ENCODE measurements at places on chromosomes 2 and 18. TPM values are rescaled to one million over a fixed set of nuclear protein-coding genes. Genes with fewer than 3 reads are reported as not detected.

DNA sequence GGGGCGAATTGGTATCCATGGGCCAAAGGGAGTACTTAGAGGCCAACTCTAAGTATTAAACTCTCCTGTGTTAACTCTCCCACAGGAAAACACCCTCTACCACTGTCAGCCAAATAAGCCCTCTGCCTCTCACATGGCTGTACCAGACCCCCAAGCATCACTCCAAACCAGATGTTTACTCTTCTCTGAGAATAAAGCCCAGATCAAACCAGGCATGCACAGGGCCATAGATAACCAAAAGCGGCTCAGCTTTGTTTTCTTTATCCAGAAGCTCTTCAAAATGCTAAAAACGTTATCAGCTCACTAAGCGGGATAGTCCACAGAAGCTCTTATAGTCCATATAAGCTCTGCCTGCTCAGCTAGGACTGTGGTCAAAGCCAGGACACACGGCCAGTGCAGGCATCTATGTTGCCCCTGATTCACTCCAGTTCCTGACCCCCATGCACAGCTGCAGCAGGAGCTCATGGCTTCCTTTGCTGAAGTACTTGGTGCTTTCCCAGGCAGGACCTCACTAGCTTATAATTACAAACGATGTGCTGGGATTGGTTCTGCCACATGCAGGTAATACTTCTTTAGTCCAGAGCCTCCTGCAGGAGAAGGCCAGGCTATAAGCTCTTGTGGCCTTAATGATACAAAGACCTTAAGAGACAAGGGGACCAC is 21.0 kb upstream of the SEMA4C start:
- DNase-seq = no peak

DNA sequence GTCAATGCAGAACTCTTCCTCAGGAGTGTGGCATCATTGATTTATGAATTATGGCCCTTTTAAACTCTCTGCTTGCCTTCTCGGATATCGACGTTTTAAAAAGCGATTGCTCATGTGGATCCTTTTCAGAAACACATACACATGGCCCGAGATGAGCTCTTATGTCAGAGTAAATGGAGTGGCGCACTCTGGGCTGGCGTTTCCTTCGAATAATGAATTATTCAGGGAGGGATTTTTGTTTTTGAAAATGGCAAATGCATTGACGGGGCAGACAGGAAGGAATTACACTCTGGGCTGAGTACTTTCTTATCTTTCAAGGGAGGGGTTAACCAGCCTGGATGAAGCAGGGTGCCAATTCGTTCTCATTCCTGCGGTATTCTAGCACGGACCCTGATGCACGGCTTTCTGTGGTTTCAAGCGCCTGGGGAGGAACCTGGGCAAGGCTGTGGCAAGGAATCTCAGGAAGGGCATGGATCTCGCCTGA is 142.7 kb downstream of the PRKCE start:
- DNase-seq = peak; percentile 22

GRCh38 chr2:34949316-34949715 is 1350.2 kb upstream of the FAM98A start:
- DNase-seq = no peak

- DNase-seq = no peak
Observed at GRCh38 chr18:78773303-78773755, 206.3 kb upstream of the SALL3 start.

The TFCP2L1 gene
- not detected for polyA plus RNA-seq

All from fibroblast of lung (primary cell).